ENCODE measurements at places on chromosomes 4 and X. TPM values are rescaled to one million over a fixed set of nuclear protein-coding genes. Genes with fewer than 3 reads are reported as not detected.

The HCCS gene
- polyA plus RNA-seq: 28.6 TPM

GRCh38 chr4:158912806-158913205, 144.0 kb downstream of the FNIP2 start:
- peak; percentile 81 for DNase-seq

DNA sequence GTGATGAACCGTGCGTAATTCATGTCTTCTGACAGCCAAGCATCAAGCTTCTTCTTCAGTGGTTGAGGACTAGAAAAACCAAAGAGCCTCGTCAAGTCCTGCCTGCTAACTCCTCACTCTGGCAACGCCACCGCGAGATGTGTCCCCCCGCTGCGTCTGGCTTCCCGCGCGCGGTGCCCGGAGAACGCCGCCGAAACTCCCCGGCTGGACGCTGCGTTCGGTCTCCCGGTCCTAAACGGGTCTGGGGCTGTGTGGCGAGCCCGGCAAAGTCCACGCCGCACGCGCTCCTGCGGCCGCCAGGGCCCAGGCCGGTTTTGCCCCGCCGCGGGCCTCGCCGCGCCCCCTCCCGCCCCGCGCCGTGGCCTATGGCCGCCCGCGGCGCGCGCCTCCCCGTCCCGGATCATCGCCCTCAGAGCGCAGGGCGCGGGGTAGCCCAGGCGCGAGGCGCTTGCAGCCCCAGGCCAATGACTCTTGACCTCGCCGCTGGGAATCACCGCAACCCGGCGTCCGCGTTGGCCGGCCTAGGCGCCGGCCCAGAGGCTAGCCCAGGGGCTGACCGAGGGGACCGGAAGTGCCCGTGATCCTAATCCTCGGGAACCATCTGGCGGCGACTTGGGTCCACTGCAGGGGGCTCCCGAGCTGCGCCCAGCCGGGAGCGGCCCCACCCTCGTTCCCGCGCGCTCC, at the start of gene AADAT:
AADAT (minus strand) TSS at position 289 of the 684 bp plus-strand sequence; CDS start at position 23, 266 bp downstream.
- DNase-seq: peak; percentile 72

DNA sequence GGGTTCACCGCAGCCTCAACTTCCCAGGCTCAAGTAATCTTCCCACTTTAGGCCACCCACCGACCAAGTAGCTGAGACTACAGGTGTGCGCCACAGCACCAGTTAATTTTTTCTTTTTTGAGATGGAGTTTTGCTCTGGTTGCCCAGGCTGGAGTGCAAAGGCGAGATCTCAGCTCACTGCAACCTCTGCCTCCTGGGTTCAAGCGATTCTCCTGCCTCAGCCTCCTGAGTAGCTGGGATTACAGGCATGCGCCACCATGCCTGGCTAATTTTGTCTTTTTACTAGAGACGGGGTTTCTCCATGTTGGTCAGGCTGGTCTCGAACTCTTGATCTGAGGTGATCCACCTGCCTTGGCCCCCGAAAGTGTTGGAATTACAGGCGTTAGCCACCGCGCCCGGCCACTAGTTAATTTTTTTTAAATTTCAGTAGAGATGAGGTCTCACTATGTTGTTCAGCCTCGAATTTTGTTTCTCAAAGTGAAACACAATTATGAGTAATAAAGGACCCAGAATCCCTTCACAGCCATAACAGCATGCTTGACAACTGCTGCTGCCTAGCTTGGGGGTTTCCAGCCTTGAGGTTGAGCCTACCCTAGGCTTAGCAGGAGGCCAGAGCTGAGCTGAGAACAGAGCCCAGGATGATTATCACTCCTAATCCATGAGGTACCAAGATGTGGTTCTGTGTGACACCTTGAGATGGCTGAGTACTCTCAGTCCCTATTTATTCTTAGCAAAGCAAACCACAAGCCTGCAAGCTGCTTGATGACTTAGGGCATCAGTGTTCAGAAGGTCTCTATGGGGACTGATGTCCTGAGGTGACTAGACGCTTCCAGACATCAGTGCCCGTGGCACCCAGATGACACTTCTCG, 41.6 kb upstream of the NKRF start:
- no peak for DNase-seq

DNA sequence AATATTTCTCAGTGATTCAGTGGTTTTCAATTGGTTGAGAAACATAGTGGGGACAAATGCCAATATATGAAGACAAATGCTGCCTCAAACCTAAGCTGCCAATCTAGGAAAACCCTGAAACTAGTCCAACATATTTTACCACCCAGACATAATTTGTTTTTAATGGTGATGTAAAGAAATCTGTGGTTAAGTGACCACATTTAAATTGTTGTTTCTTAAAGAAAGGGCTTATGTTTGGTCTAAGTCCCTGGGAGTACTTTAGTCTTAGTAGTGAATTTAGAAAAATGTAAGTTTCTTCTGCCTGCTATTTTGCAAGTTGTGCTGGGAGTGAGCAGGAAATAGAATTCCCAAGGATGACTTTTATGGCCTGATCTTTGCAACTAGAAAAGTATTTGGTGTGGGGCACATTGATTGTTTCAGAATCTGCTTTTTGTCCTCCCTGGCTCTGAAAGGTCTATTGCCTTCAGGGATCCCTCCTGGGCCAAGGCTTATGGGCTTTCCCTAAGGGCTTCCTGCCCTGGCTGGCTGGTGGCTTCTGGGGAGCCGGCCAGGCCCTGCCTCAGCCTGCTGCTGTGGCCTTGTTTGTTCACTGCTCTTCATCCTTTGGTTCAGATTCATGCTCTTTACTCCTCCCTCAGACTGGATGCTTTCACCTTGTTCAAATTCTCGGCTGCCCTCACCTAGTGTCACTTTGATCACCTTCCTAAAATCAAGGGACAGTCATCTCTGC, 169.8 kb upstream of the JADE1 start:
- no peak for DNase-seq

The CT45A1 gene
- polyA plus RNA-seq: not detected

DNA sequence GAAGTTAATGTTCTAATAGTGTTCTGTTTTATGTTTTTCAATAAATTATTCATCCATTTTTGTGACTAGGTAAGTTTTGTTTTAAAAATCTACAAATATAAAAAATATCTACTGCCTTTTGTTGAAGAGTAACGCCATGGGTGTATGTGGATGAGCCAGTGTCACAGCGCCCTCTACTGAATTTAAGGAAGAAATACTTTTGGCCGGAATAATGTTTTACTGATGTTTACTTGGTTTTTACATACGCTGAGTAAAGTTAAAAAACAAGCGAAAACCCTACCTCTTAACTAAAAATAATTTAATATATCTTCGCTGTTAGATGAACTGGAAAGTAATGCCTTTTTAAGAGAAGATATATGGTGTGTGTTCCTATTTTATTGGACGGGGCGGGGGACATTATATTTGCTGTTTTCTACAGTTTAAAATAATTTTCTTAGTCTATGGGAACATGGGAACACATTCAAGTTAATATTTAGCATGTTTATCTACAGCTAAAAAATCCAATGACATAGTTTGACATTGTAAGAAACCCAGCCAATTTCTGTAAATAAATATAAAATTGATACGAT, 86.1 kb downstream of the CPE start:
- DNase-seq: peak; percentile 48

DNA sequence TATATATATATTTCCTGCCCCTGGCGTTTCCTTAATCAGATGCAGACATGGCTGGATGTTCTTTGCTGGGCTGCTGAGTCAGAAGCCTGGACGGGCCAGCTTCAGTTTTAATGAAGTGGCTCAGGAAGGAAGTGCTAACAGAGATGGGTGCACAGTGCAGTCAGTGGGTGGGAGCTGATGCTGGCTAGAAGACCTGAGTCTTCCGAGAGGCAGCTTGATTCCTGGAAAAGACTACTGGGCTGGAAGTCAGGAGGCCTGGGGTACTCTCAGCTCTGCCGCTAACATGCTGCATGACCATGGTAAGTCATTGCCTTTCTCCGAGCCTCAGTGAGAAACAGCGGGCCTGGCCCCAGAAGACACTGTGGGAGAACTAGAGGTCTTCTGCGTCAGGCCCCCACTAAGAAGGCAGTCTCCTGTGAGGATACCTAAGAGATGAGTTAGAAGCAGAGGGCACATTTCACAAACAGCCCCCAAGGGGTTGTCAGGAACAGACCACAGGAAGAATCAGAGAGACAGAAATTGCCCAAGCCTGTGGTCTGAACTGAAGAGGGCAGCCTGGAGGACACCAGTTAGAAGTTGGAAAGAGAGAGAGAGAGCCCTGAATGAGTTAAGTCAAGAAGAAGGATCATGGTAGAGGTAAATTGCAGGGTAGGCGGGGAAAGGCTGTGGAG, 8.3 kb upstream of the CD40LG start:
- DNase-seq: no peak

The PARM1 gene
- 0.09 TPM for polyA plus RNA-seq

DNA sequence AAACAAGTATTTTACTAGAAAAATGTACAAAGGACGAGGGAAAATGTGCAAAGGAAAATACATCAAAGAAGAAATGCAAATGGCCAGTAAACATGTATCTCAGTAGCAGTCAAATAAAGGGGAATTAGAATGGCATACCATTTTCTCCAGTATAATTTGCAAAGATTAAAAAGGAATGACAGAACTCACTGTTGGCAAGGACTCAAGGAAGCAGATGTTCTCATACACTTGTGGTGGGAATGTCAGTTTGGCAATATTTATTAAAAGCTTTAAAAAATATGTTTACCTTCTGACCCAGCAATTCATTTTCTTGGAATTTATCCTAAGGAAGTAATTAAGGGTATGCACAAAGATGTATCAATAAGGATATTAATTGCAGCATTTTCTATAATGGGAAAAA, 7.6 kb downstream of the CLCN5 start:
- peak; percentile 34 for DNase-seq

- peak; percentile 9 for DNase-seq
Observed at GRCh38 chrX:22053481-22053880, 21.4 kb downstream of the PHEX start.

Data from IMR-90 (cell line).